SIG-M5 (cell line): ENCODE measurements at places on chromosomes 12 and 14.

DNA sequence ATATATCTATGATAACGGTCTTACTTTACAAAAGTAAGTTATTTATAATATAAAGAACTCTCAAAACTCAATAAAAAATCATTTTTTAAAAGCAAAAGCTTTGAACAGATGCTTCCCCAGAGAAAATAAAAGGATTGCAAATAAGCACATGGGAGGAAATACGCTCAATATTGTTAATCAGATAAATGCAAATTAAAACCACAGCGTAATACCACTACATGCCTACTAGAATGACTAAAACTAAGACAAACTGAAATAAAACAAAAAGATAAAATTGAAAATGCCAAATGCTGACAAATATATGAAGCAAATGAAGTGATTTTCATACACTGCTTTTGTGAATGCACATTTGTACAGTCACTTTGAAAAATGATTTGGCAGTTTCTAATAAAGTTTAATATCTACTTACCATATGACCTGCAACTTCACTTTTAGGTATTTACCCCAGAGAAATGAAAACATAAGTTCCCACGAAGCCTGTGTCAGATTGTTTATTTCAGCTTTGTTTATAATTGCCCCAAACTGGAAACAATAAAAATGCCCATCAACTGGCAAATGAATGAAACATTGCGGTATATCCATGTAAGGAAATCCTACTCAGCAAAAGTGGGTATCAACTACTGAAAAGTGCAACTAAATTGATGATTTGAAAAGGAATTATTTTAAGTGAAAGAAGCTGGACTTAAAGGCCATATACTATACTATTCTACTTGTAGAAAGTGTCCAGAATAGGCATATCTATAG is 1072.4 kb downstream of the TMTC2 start:
- no peak for DNase-seq

- DNase-seq, result no peak
These were observed 75.9 kb upstream of the RERGL start for GRCh38 chr12:18165889-18166288.

- DNase-seq, result no peak
These were observed 1.2 kb downstream of the GALNT4 start for GRCh38 chr12:89523393-89523792.

DNA sequence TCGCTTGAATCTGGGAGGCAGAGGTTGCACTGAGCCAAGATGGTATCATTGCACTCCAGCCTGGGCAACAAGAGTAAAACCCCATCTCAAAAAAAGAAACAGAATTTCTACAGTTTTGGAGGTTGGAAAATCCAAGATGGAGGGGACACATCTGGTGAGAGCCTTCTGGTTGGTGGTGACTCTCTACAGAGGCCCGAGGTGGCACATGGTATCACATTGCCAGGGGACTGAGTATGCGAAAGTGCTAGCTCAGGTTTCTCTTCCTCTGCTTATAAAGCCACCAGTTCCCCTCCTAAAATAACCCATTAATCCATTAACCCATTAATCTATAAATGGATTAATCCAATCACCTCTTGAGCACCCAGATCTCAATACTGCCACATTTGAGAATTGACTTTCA is 70.8 kb upstream of the DACT1 start:
- no peak for DNase-seq

DNA sequence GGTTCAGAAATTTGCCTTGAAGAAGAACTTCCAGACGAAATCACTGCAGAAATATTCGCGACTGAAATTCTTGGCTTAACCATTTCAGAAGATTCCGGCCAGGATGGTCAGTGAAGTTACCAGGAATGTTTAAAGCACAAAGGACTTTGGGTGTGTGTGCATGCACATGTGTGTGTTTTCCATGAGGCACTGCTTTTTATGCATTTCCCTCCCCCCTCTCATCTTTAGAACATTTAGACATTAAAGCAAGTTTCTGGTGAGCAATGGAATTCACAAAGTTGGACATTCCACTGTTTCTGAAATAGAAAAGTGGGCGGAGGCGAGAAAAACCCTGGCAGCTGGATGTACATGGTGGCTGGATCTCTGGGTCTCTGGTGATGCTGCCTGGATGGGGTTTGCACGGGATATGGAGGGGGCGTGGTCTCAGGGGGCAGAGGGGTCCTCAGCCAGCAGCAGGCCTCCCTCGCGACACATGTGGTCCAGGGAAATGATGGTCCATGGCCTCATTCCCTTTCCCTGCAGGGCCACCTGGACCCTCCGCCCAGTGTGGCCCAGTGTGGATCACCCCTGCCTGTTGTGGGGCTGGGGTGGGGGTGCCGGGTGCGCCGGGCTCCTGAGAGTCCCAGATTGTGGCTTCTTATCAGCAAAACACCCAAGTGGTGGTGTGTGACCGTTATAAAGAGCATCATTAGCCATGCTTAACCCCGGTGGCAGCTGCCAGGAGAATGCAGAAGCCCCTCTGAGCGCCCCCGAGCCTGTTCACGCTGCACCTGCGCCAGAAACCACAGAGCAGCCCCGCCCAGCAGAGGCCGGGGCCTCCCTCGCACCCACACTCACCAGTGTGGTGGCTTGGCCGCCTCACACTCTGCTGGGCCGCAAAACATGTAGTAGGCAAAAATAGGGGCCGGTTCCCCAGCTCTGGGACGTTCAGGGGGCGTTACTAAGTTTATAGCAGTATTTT is 17.8 kb upstream of the BCL7A start:
- DNase-seq, result no peak

GRCh38 chr12:92574051-92574783 is 128.6 kb upstream of the PLEKHG7 start:
- DNase-seq, result no peak

DNA sequence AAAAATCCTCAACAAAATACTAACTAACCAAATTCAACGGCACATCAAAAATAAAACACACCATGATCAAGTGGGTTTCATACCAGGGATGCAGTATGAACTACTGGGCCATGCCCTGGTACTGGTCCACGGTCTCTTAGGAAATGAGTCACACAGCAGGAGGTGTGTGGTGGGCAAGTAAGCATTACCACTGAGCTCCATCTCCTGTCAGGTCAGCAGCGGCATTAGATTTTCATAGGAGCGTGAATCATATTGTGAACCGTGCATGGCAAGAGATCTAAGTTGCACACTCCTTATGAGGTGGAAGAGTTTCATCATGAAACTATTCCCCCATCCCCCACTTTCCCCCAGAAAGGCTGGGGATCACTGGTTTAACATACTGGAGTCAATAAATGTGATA is 6.7 kb upstream of the LGR5 start:
- no peak for DNase-seq

DNA sequence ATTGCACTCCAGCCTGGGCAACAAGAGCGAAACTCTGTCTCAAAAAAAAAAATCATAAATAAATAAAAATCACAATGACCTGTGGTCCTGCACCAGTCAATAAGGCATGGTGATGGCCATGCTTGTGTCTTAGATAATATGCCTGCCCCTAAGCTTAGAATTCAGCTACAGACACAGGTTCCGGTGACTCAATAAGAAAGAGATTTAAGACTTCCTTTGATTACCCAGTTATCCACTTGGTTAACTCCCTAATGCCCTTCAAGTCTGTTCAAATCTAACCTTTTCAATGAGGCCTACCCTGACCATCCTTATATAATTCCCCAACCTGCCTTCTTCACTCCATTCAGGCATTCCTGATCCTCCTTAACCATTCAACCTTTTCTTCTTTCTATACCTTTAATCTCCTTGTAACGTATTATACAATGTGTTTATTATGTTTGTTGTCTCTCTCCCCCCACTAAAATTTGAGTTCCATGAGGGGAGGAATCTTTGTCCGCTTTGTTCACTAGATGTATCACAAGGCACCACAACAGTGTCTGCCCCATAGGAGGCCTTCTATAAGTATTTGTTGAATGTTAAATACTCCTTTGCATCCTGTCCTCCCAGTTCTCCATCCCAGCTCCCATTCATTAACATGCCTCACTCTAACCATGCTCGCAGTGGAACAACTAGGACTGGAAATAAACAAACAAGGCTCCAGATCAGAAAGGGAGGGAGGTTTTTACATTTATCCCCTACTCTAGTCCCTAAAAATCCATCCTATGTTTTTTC is 8.9 kb downstream of the MAP4K5 start:
- no peak for DNase-seq

DNA sequence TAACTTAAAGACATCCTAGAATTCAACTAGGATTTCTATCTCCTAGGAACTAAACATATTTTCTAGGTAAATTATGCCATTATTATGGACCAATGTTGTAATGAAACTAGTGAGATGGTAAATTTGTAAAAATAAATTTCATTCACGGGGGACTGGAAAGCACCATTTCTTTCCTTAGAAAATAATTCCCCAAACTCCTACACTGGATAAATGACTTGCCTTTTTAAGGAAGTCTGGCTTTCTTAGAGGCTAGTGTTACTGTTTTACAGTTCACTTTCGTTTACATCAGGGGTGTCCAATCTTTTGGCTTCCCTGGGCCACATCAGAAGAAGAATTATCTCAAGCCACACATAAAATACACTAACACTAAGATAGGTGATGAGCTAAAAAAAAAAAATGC is 3.3 kb downstream of the SLC39A9 start:
- no peak for DNase-seq

GRCh38 chr14:97748616-97749015 is 951.4 kb downstream of the VRK1 start:
- no peak for DNase-seq

GRCh38 chr12:101671157-101671791 is 26.2 kb upstream of the CHPT1 start:
- DNase-seq, result peak; percentile 74
